ENCODE measurements at places on chromosomes 5 and 9.
A peak's percentile ranks its signal among the peaks of the same experiment; 100 is the strongest.

DNA sequence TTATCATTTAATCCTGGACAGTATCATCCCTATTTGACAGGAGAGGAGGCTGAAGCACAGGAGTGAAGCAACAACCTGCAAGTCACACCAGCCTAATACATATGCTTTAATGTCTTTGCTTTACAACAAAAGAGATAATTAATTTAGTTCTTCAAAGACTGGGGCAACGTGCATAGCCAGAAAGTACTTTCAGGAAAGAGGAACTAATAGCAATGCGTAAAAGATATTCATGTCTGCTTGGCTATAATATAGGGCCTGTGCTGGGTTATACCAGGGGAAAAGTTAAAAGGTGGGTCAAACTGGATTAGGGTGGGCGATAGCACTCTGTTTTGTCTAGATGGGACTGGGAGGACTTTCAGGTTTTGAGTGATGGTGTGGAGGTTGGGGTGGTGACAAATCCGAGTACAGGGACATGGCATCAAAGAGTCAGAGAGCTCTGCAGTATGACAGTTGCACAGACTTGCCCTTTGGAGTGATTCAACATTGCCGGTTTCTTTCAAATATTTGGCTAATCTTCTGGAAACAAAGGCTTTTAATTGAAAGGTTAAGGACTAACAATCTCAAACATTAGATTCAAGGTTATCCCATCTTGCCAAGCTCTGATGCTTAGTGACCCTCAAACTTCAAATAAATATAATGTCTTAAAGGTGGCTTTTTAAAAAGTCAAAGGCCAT is 11.9 kb downstream of the DAB2 start:
- DNase-seq = no peak

GRCh38 chr9:19488721-19489120 is 79.9 kb downstream of the ACER2 start:
- DNase-seq = no peak

GRCh38 chr9:126125577-126125976 is 201.1 kb upstream of the MVB12B start:
- DNase-seq = no peak

DNA sequence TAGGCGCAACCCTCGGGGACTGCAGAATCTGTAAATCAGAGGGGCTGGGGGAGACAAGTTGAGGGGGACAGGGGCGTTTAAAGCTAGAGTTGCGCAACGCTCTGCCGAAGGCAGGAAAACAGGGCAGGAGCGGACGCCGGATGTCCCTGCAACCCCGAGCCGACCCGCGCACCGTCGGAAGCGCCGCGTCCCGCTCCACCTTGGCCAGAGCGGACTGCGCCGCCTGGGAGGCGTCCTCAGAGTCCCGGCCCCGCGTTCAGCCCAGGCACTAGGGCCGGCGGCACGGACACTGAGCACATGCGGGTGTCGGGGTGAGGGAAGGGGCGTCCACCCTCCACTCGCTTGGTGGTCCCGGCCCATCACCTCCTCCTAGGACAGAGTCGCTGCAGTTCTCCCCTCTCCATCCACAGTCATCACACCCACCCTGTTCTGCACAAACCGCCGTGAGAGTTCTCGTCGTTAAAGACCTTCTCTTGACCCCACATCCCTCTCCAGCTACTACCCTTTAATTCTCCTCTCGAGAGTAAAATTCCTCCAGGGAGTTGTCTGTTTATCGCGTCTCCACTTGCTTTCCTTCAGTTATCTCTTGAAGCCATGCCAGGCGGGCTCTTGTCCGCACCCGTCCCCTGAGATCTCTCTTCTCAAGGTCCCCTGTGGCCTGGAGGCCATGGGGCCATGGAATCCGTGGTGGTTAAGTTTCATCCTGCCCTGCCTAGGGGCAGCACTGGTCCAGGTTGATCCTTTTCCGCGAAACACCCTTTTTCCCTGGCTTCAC is 796 bp upstream of the PDLIM7 start:
- DNase-seq = no peak

- no peak for DNase-seq
These were observed 514.2 kb downstream of the RAB3C start for GRCh38 chr5:59097116-59097515.

- DNase-seq = no peak
These were observed 414.1 kb downstream of the ARHGEF28 start for GRCh38 chr5:74040065-74040551.

GRCh38 chr5:78573318-78573717 is 75.3 kb downstream of the LHFPL2 start:
- DNase-seq = no peak

DNA sequence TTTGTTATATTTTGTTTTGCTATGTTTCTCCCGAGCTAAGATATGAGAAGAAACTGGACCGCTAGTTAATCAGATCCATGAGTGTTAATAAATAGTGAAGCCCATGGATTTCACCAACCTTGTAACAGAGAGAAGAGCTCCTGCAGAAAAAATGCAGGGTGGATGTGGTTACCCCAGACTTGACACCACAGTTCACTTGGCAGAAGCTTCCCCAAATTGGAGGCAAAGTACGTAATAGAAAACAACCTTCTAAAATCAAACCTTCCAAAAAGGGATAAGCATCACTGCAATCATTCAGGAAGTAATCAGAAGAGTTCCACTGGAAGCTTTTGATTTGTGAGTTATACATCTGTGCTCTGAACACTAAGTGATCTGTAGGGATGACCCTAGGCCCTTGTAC is 267.5 kb downstream of the ACTL7B start:
- DNase-seq = no peak

DNA sequence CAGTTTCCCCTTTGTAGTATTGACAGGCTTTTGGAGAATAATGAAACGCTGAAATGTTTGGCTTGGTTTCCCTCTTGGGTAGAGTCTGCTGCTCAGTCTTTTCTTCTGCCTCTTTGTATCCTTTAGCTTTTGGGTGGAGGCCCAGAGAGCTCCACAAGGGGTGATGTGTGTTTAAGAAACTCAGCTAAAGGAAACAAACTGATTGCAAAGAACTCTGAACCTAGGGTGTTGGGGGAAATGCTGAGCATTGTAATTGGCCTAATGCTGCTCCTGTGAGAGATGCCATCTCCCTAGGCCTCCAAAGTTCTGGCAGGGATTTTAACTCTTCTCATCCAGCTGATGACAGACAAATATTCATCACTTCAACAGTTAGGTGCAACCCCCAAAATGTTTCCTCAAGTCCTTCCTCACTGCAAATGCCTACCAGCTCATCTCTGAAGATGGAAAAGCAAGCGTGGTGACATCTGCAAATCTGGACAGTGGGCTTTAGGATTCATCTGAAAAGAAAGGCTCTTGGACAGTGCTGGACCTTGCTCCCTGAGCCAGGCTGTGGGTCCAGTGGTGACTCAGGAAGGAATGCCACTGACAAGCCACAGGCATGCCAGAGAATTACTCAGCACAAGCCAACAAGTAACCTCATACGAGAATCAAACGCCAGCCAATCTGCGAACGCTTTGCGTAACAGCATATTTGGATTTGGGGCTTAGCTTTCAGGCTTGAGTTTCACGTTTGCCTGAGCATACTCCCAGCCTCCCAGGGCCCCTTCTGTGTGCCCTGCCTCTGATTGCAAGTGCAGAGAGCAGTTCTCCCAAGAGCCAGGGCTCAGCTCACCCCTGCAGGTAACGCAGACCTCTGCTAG is 30.5 kb upstream of the ZSWIM6 start:
- DNase-seq = no peak

GRCh38 chr9:77909306-77909705 is 122.3 kb downstream of the GNAQ start:
- DNase-seq = no peak

GRCh38 chr5:36570301-36571095 is 35.9 kb upstream of the SLC1A3 start:
- DNase-seq = no peak

- DNase-seq = no peak
These were observed 47.5 kb downstream of the DBH start for GRCh38 chr9:133683586-133684120.

- no peak for DNase-seq
These were observed 108.7 kb downstream of the MAST4 start for GRCh38 chr5:66704790-66705425.

- DNase-seq = no peak
These were observed 438 bp upstream of the PAPPA start for GRCh38 chr9:116152941-116153764.

DNA sequence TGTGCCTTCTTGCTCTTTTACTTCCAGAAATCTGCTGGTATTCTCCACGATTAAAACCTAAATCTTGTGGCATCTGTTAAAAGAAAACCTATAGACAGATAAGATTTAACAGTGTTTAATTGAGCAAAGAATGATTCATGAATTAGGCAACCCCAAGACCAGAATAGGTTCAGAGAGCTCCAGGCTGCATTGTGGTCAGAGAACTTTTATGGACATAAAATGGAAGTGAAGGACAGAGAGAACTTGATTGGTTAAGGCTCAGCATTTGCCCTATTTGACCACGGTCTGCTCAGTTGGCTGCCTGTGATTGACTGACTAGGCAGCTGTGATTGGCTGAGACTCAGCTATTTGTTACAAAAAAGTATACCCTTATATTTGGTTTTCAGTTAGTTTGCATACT is 10.4 kb upstream of the SLC36A2 start:
- no peak for DNase-seq

DNA sequence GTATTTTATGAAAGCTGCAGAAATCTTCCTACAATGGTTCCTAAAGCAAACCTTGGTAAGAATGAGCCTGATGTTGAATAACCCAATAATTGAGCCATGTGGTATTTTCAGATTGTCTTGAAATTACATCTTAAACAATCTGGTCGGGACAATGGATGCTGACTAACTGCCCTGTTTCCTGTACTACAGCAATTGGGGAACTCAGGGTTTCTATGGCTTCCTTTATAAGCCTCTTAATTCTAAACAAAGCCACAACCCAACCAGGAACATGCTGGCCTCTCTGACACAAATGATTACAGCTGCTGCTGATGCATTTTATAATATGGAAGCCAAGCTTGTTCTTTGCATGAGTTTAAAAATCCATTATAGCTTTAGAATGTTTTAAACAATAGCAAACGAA is 30.2 kb downstream of the PTPN3 start:
- peak; percentile 3 for DNase-seq

DNA sequence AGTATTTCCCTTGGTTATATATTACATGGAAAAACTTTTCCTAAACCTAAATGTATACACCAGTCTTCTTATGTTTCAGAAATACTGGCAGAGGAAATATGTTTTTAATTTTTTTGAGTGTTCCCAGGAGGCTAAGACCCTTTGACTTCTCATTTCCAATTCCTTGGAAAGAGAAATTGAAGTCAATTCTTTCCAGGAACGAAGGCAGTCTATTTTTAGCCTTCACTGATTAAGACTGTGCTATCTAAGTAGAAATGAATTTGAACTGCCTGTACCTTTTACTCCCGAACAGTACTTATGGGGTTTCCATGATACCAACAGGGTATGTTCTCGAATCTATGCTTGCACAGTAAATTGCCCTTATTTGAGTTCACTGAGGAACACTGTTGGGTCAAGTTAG is 340.3 kb upstream of the CD180 start:
- no peak for DNase-seq

GRCh38 chr5:67575087-67575486 is 378.5 kb upstream of the CD180 start:
- DNase-seq = no peak

- DNase-seq = no peak
These were observed 27.9 kb downstream of the DOCK8 start for GRCh38 chr9:242461-243080.

- DNase-seq = no peak
These were observed 150.8 kb upstream of the SLC44A1 start for GRCh38 chr9:105093685-105094084.

- no peak for DNase-seq
These were observed 19.8 kb upstream of the MCTP1 start for GRCh38 chr5:95304711-95305110.

GRCh38 chr5:173785400-173785799 is 102.7 kb upstream of the CPEB4 start:
- DNase-seq = no peak

GRCh38 chr5:131564229-131564652 is 70.8 kb downstream of the RAPGEF6 start:
- no peak for DNase-seq

DNA sequence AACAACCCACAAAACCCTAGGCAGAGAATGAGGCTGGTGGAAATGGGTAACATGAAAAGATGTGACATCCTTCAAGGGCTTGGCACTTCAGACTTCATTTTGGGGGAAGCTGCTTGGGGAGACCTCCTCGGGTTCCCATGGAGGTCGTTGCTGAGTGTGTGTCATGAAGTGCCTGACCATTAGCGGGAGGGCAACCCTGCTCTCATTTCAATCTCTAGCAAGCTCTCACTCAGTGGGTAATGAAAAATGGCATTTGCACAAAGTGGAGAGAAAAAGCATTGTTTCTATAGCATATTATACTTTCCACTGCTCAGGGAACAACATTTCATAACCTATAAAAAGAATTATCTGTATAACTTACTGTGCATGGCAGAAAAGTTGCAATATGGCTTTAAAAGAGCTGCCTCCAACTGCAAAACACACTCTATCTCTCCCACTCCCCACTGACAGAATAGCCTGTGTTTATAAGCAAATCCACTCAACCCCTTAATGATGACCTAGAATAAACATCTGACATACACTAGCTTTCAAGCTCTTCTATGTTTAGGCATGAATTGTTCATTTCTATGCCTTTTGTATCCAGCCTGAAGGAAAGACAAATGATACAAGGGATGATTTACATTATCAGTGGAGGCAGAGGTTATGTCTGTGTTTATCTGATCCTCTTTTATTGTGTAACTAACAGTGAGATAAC is 357.2 kb downstream of the ZSWIM6 start:
- DNase-seq = no peak

- DNase-seq = no peak
These were observed 172.5 kb upstream of the GLRA1 start for GRCh38 chr5:152097128-152097527.

GRCh38 chr9:110443146-110443865 is 105.6 kb upstream of the TXNDC8 start:
- no peak for DNase-seq

GRCh38 chr9:16901590-16901989 is 31.1 kb upstream of the BNC2 start:
- DNase-seq = no peak

GRCh38 chr9:92603990-92604389 is 65.9 kb downstream of the IPPK start:
- no peak for DNase-seq

GRCh38 chr5:166018716-166019115 is 2272.7 kb upstream of the WWC1 start:
- DNase-seq = no peak

- DNase-seq = no peak
These were observed 3.3 kb upstream of the LHX2 start for GRCh38 chr9:124008303-124008693.

DNA sequence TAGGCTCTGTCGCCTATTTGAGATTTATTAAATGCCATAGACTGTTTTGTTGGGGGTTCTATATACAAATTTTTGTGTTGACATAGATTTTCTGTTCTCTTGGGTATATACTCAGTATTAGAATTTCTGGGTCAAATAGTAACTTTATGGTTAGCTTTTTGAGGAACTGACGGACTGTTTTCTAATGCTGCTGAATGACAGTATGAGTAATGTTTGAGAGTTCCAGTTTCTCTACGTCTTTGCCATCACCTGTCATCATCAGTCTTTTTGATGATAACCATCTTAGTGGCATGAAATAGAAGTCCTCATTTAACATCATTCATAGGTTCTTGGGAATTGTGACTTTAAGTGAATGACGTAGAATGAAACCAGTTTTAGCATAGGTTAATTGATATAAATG is 60.1 kb downstream of the CCDC171 start:
- DNase-seq = no peak

- DNase-seq = no peak
These were observed 208.3 kb downstream of the GABBR2 start for GRCh38 chr9:98500337-98500919.

Measured in NCI-H1436 treated with DMSO at 0.1 percent for 48 hours (cell line).